Inflammatory macrophage (primary cell): ENCODE measurements at places on chromosomes 3 and 15.

- DNase-seq: peak; percentile 48
Measured at GRCh38 chr3:16802389-16802788, 82.4 kb upstream of the PLCL2 start.

DNA sequence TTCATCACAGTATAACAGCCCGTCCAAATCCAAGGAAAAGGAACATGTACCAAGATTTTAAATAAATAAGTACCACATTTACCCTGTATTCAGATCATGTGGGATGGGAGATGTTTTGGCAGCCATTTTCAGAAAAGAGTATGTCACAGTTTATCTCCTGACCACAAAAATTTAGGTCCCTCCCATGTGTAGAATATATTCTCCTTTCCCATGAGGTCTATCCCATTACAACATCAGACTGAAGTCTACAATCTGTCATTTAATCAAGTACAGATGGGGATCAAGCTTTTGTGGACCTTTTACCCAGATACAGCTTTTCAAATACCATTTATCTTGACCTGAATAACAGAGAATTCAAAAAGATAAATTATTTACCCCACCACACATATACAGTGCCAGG lies 444.5 kb downstream of the PLOD2 start:
- DNase-seq: no peak

DNA sequence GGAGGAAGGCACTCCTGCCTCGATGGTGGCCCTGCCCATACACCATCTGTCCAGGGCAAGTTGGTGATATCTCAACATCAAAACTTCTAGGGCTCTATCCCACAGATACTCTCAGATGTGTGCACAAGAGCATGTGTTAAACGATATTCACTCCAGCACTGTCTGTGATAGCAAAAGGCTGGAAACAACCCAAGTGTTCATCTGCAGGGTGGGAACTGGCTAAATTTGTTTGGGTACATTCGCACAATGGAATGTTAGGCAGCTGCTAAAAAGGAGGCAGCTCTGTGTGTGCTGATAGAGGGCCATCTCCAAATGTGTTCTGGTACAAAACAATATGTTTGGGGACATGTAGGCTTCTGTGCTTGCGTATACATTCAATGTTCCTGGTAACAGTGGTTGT lies 19.8 kb downstream of the IGDCC4 start:
- no peak for DNase-seq

- no peak for DNase-seq
Measured at GRCh38 chr3:64344721-64345207, 119.5 kb upstream of the PRICKLE2 start.

- DNase-seq: no peak
Measured at GRCh38 chr3:159186581-159186980, 384.7 kb downstream of the MFSD1 start.

- DNase-seq: no peak
Measured at GRCh38 chr15:67187351-67187854, 67.1 kb downstream of the AAGAB start.

- DNase-seq: no peak
Measured at GRCh38 chr15:86855307-86856291, 775.9 kb downstream of the AGBL1 start.

DNA sequence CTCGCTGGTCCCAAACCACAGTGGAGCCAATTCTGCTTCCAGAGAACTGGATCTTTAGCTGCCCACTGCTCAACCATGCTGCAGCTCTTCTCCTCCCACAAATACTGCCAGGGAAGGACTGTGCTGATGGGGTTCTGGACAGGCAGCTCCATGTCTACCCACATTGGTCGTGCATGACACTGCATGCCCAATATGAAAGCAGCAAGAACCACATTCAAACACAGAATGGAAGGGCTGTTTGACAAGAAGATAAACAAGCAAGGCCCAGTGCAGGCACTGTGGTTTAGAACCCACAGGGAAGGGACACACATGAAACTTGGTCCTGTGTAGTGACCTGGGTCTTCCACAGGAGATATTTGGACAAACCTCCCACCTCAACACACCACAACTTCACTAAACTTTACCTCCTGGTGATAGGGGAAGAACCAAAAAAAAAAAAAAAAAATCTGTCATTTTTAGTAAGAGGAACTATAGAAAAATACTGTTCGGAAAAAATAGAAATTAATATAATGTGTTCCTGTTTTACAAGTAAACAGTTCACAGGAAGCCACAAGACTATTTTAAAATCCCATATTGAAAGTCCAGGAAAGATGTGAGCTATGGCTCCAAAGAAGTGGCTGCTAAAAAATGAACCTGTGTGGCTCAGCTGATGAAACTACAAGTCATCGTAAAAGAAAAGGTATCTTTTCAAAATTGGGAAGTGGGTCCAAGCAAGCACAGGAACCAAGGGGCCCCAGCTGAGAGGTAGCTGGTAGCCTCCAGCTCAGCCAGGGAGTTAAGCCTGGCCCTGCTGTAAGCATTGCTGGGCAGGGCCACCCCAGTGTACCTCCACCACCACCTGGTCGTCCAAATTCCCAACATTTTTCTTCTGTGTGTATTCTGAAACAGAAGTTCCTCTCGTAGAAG lies 77.7 kb upstream of the ACAN start:
- DNase-seq: no peak

DNA sequence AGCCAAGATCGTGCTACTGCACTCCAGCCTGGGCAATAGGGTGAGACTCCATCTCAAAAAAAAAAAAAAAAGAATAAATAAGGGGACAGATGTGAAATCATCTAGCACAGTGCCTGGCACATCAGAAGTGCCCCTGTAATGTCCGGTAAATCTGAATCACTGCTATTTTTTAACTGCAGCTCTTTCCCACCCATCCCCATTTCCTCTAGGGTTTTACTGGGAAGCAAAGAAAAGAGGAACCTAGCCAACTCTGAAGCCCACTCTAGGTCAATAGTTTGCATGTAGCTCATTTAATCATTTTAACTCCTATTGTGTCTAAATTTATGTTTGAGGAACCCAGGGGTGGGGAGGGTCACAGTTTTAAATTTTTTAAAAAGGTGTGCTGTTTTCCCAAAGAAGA lies 26.0 kb downstream of the MAGI1 start:
- DNase-seq: no peak

GRCh38 chr3:136135039-136135802 lies 60.9 kb downstream of the MSL2 start:
- no peak for DNase-seq

DNA sequence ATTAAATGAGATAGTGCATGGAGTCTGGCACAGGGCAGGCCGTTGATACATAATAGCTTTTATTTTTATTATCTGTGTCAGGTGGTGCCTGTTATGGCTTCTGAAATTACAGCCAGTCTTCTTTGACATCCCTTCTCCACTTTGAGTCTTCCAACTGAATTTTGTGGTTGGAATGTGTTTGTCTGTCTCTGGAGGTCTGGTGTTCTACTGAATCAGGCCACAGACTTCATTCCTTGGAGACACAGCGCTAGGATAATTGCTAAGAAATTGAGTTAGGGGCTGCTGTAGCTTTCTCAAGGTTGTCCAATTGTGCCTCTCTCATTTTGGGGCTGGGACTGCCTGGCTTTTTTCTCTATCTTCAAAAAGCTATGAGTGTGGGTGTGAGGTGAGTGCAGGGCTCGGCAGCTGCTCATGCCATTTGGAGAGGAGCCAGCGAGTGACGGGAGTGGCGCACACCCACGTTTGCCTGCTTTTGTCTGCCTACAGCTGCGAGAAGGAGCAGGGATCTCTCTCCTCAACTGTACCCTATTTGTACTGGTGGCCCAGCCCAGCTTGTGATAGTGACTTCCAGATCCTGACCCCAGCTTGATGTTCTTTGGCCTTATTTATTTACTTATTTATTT lies 49.8 kb upstream of the SYN2 start:
- no peak for DNase-seq

DNA sequence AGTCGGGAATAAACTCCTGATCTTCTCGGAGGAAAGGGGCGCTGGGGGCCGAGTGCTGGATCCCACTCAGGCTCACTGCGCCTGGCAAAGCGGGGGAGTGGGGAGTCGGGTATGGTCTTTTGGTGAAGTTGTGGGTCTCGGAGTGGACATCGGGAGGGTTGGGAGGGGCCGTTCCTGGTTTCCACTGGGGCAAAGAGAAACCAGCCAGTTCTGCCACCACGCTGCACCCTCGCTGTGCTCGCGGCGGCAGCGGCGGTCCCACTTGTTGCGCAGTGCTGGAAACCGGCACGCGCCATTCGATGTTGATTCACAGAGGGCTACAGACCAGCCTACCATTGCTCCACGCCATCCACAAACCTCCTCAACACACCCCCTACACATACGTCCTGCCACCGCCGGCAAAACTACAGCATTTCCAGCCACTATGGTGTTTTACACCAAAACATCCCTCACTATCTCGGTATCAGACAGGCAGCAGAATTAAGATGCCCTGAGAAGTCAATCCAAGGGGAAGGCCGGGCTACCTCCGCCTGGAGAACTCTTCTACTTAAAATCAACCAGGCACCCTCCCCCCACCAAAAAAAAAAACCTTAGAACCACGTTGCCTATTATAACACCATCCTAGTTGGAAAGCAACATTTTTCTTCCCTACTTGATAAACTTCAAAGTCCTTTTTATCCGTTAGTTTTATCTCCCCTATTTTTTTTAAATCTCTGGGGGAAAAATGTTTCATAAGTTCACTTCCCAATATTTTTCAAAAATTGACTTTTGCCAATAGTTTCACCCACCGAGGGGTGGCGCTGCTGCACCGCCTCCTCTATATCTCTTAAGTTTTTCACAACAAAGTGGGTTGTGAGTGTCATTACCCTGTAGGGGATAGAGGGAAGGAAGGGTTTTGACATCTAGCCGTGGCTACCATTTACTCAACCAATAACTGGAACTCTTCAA lies 3.6 kb downstream of the BCL6 start:
- peak; percentile 96 for DNase-seq

- no peak for DNase-seq
Measured at GRCh38 chr15:33008284-33008995, 186.1 kb downstream of the FMN1 start.

DNA sequence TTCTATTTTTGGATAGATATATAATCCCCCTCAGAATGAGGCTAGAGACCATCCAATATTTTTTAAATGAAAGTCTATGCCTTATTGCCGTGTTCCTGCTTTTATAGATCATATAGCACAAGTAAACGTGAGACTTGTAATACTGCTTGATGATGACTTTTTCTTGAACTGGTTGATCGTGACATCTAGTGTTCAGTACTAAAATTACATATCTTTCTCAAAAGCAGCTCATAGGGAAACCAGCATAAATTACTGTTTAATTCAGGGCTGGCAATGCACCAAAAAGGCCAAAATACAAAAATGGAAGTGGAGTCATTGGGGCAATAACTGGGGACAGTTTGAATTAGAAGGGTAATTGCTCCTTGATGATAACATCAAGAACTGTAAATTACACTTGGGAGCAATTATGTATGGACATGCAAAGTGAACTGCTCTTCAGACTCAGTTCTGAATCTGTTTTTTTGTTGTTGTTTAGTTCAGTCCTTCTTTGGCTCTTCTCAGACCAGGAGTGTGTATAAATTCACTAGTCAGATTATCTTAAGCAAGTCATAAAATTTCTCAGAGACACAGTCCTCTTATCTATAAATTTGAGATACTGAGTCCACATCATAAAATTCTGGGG lies 325.3 kb downstream of the THSD4 start:
- DNase-seq: peak; percentile 58

- DNase-seq: no peak
Measured at GRCh38 chr15:64050281-64051092, 4.2 kb upstream of the DAPK2 start.

GRCh38 chr3:127409421-127410136 lies 121.7 kb upstream of the PRR20G start:
- no peak for DNase-seq

DNA sequence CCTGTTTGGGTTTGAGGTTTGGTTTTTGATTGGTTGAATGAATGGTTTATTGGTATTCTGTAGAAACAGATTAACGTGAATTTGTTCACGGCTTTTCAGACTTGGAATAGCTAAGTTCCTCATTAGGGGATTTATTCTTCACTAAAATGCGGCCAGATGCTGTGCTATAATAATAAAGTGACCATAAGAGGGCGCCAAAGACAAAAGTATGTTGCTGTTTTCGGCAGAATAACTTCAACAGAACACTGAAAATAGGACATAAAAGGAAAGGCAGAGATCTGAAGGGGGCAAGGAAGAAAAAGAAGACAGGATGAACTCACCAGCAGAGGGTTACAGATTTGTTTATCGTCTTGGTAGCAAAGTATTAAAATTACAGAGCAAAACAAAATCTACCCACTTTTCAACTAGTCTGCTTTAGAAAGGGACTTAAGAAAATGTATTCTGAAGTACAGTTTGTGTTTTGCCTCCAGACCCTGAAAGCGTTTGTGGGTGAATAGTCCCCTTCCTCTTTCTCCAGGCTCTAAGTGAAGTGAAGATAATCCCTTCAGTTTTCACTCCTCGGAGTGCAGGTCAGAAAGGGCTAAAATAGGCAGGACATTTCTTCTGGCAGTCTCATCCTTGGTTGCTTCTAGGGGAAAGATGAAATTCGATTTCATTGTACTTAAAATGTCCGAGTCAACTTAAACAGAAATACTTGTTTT lies 147.6 kb downstream of the IL20RB start:
- peak; percentile 67 for DNase-seq

- DNase-seq: peak; percentile 89
Measured at GRCh38 chr3:4988983-4989834, 10.0 kb downstream of the BHLHE40 start.

DNA sequence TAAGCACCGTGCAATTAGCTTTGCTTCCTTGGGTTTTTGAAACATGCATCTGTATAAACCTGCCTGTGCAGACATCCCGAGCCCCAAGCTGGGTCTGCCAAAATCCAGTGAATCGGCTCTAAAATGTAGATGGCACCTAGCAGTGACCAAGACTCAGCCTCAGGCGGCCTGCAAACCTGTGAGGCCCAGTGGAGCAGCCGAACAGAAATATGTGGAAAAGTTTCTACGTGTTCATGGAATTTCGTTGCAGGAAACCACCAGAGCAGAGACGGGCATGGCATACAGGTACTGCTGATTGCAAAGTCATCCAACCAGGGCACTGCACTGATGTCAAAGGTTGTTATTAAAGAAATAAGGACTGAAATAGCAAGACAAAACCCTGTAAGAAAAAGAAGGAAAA lies 22.8 kb downstream of the KCNAB1 start:
- DNase-seq: no peak

DNA sequence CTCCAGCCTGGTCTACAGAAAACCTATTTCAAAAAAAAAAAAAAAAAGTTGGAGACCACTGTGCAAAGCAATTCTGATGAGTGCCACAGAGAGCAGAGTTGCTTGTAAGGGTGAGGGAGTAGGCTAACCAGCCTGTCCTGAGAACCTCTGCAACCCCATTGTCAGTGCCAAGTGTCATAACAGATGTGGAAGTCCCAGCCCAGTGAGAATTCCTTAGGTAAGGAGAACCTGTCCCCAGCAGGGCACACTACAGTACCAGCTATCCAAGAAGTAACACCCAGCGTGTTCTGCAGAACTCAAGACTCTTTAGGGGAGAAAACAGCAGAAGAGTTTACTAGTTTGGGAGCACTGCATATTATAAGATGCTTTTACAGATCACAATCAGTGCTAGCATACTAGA lies 156.3 kb downstream of the LIPC start:
- DNase-seq: no peak

GRCh38 chr3:26984416-26985390 lies 362.1 kb downstream of the LRRC3B start:
- DNase-seq: no peak

- peak; percentile 47 for DNase-seq
Measured at GRCh38 chr3:107421170-107421792, 44.0 kb downstream of the CCDC54 start.
